Stimulated activated naive CD8-positive, alpha-beta T cell treated with anti-CD3 and anti-CD28 coated beads, Interleukin-15, Interleukin-2, amounts not matched to agents 100 U/mL and 50 U/mL, for 24 hours (primary cell): ENCODE measurements at places on chromosomes 1 and 21.

GRCh38 chr1:31944205-31945089 lies 6.3 kb upstream of the PTP4A2 start:
- peak; percentile 84 for DNase-seq

- no peak for DNase-seq
Observed at GRCh38 chr1:185297982-185298381, 19.1 kb downstream of the IVNS1ABP start.

DNA sequence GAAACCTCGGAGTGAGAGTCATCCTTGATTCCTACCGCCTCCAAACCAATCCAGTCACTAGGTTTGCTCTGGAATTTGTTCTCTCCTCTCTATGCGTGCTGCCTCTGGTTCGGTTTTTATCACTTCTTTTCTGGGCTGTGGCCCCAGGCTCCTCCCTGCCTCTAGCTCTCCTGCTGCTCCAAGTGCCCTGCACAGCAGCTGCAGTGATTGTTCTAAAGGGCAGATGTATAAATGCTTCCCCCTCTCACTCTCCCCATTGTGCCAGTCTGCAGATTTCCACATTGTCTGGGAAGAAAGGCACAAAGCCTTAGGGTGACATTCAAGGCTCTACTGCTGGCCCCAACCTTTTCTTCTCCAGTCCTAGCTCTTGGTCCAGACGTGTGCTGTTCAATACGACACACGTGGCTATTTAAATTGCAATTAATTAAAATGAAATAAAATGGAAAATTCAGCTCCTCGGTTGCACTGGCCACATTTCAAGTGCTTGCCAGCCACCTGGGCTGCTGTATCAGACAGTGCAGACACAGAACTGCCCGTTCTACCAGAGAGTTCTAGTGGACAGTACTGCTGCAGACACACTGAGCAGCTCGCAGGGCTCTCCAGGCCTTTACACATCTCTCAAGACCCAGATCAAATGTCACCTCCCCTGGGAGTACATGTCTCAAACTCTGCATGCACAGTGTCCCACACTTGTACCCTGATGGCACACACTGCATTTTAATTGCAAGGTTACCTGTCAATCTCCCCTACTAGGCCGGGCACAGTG lies 12.4 kb downstream of the TRIM62 start:
- DNase-seq = no peak

- DNase-seq = peak; percentile 83
Observed at GRCh38 chr1:144551543-144552424, 40.9 kb upstream of the PPIAL4F start.

GRCh38 chr1:26126321-26127084 lies 14.9 kb downstream of the PDIK1L start:
- peak; percentile 22 for DNase-seq

- no peak for DNase-seq
Observed at GRCh38 chr1:223620297-223620897, 45.1 kb downstream of the CAPN8 start.

DNA sequence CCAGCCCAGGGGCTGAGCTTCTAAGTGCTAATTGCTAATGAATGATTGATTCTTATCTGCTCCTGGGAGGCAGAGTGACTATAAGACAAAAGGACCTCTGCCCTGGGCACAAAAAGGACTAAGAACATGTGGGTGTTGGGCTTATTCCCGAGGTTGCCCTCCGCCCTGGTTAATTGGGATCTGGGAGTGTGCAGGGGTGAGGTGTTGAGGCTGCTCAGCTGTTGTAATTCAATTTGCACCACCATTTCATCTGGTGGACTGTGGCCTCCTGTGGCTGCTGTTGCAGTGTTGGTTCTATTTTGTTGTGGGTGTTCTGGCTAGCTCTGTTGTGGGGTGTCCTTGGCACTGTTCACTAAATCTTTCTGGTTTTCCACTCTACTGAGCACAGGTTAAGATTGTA lies 13.3 kb downstream of the KNCN start:
- no peak for DNase-seq

- DNase-seq = no peak
Observed at GRCh38 chr1:70071601-70072000, 133.8 kb downstream of the LRRC40 start.

DNA sequence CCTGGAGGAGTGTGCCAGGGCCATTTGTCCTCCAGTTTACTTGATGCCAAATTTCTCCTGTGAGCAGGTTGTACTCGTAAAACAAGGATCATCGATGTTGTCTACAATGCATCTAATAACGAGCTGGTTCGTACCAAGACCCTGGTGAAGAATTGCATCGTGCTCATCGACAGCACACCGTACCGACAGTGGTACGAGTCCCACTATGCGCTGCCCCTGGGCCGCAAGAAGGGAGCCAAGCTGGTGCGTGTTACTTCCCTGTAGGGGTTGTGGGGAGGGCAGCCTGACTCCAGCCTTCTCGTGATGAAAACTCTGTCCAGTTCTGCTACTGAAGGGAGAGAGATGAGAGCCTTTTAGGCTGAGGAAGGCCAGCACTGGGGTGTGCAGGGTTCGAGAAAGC lies 2.2 kb downstream of the RPS8 start:
- DNase-seq = no peak

GRCh38 chr1:3073489-3074296 lies 4.7 kb downstream of the PRDM16 start:
- DNase-seq = no peak

DNA sequence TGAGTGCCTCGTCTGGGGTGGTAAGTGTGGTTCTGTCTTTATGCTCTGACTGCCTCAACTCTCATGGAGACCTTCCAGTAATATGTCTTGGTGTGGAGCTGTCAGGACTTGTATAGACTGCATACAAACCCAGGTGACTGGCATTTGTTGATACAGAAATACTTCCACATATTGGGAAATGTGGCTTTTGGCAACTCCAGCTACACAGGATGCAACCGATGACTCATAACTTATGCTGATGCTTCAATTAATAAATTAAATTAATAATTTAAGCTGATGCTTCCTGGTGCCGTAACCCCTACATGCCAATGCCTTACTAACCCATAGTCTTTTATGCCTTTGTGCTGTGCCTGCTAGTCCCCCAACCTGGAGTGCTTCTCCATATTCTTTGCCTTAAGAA lies 72.3 kb upstream of the ARTN start:
- DNase-seq = no peak

DNA sequence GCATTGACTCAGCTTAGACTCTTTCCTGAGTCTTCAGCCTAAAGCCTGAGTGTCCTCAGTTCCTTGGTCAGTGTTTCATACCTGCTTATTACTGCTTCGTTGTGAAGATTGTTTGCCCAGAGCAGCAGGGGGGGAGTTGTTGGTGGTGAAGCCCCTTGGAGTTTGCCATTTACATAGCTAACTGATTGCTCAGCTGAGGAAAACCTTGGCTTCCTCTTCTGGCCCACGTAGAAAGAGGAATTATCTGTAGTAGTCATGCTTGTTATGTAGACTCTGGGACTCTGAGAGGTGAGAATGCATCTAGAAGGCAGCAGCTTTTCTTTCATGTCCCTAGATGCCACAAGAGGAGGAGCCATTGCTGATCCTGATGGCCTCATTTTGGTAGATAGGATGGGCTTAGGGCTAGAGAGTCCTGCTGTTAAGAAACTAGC lies 125.9 kb downstream of the MAST2 start:
- DNase-seq = no peak

DNA sequence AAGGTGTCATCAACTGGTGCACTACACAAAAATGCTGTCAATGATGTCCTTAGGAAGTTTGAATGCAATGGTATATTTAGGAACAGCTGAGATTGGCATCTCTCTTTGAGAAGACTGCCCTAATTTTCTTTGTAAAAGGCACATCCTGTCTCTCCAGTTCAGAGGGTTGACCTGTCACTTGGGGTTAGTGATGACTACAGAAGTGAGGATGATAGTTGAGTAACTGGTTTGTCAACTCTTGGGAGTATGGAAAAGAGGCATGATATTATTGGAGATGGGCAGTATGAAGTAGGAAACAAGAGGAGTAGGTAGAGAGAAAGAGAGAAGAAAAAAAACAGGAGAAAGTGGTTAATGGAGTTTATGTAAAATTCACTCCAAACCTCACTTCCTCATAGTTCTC lies 40.4 kb upstream of the PIGC start:
- DNase-seq = no peak

DNA sequence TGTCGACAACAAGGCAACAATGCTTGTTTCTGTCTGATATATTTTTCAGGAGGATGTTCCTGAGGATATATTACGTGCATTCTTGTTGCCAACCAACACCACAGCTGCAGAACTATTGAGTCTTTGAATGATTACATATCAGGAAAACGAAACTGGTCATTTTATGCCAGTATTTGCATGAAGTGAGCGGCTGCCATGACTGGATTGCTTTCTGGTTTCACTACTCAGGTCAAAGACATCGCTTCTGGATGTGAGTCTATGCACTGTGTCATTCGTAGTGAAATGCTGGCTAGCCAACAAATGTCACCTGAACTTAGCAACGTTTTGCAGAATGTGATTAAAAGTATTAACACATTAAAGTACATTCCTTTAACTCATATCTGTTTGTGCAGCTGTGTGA lies 35.8 kb upstream of the OLFM3 start:
- no peak for DNase-seq

DNA sequence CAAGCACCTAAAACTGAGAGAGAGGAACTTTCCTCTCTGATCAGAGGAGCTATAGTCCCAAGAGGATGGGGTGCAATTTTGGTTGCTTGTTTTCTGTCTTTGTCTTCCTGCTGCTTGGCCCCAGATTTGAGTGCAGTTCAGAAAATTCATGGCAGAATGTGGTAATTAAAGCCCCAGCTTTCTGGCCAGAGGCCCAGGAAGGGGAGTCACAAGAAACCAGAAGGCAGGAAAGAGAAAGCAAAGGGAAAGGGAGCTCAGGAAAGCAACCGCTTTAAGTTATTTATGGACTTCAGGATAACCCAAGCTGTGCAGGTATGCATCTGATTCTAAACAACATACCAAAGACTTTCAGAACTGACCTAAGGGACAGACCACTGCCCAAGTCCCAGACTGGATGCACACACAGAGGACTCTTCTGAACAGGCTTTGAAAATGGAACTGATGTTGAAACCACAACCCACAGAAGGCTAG lies 88.8 kb downstream of the ST3GAL3 start:
- DNase-seq = no peak

GRCh38 chr1:175833951-175834350 lies 90.6 kb upstream of the TNR start:
- DNase-seq = no peak

DNA sequence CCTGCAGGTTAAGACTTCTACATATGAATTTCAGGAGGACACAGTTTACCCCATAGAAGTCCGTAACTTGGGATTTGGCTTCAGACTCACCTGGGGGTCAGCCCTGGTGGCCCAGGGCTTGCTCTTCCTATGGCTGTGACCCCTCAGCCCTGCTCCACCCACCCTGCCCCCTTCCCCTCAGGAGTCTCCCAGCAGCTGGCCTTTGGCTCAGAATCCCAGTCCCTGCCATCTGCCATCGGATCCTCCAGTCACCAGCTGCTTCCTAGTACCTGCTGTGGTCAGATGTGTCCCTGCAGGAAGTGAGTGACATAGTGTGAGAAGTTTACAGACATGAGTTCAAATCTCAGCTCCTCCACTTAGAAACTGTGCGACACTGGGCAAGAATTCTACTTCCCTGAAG lies 332.6 kb downstream of the NPHP4 start:
- DNase-seq = no peak
